GM10248 (cell line): ENCODE measurements at places on chromosomes 16 and 17.

DNA sequence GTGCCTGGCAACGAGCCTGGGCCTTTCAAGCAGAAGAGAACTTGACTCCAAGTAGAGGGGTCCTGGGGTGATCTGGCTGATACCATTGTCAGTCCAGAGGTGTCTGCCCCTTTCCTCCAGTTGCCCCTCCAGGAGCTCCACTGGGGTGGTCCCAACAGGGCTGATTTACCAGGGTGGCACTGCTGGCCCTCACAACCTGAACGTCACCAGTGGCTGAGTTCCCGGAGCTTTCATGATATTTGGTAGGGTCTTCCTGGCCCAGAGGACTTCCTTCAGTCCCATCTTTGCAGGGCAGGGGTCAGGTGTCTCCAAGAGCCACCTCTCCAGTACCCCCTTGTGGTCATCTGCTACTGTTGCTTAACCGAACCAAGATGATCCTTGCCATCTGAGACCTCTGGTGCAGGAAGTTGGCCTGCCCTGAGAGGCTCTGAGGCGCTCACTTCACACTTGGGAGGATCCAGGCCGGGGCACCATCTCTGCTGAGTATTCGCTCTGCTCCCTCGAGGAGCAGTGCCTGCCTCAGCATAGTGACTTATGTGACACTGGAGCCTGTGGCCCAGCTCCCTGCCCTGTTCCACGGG is 3.5 kb downstream of the LIMD2 start:
- peak; percentile 52 for DNase-seq

DNA sequence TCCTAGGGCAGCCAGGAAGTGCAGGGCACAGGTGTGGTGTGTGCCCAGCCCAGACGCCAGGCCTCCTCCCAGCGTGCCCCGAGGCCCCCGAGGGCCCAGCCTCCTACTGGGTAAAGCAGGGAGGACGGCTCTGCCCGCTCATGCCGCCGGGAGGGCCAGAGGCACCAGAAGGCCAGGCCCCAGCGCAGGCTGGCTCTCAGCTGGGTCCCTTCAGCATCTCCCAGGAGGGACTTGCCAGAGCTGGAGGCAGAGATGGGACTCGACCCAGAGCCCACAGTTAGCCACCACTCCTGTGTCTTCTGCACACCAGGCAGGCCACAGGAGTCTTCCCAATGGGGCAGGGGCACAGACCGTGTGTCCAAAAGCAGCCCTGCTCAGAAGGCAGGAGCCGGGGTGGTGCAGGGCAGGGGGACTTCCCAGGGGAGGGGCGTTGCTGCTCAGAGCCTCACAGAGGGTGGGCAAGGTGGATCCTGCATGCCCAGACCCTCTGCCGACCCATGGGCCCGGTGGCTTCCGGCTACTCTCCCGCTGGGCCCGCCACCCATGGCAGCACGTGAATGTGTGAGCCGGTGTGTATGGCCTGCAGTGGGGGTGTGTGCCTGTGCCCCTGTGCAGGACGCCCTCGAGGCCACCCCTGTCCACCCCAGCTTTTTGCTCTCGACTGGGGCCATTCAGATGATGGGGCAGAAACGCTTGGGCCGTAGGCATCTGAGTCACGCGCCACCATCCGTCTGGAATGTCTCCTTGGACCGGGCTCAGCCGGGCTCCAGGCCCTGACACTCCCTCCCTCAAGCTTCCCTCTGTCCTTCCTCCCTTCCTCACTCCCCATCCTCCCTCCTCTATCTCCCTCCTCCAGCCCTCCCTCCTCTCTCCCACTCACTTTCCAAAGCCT is 5.7 kb upstream of the ZNF469 start:
- no peak for DNase-seq

GRCh38 chr17:6948562-6948961 is 47.3 kb upstream of the ALOX12 start:
- no peak for DNase-seq

GRCh38 chr16:70746708-70747424 is 54.1 kb downstream of the VAC14 start:
- no peak for DNase-seq

- peak; percentile 49 for DNase-seq
Observed at GRCh38 chr17:491086-492021, 138.7 kb upstream of the RPH3AL start.

GRCh38 chr16:50311891-50312501 is 45.6 kb downstream of the ADCY7 start:
- DNase-seq = no peak

DNA sequence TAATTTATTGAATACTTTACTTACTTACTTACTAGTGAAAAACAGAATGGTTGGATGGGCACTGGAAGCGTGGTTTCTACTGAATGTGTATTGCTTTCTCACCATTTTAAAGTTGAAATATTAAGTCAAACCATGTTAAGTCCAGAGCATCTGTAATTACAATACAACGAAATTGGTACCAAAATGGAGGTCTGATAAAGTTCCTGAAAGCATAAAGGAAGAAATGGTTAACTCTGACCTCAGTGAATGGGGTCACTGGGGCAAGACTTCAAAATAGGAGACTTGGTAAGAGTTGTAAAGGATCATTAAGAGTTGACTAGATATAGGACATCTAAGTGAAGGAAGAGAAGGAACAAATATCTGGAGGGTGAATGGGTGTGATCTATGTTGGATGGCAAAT is 237.1 kb downstream of the MAF start:
- DNase-seq = no peak

DNA sequence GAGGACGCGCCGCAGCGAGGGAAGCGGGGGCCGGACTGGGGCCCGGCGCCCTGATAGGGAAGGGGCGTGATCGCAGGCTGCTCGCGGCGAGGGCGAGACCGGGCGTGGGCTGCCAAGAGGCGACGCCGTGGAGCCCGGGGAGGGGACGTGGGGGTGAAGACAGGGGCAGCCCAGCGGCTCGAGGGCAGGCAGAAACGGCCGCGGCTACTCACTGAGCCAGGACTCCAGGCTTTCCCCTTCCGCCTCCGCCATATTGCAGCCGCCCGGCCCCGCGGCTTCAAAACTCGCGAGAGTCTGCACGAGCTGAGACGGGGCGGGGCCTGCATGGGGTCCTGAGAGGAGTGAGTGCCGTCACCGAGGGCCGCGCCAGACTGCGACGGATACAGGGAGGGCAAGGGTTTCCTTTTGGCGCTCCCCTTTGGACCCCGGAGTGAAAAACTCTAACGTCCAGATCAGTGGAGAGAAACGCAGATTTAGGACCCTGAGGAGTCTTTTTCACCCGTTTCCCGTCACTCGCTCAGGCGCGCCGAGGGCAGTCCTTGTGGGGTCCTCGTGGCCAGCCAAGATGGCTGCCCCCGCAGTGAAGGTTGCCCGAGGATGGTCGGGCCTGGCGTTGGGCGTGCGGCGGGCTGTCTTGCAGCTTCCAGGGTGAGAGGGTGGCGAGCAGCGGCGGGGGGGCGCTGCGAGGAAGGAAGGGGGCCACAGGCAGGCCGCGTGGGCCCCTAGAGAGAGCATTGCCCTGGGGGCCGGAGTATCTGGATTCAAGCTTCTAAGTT is at the start of the genes GGA3 and MRPS7:
Gene GGA3, minus strand, starts transcription at position 271 of the 776 bp plus-strand sequence. Its CDS starts 19 bp downstream, at position 252.
Gene MRPS7, plus strand, starts transcription at position 544 of the 776 bp plus-strand sequence. Its CDS starts 22 bp downstream, at position 566.
- DNase-seq = peak; percentile 95

DNA sequence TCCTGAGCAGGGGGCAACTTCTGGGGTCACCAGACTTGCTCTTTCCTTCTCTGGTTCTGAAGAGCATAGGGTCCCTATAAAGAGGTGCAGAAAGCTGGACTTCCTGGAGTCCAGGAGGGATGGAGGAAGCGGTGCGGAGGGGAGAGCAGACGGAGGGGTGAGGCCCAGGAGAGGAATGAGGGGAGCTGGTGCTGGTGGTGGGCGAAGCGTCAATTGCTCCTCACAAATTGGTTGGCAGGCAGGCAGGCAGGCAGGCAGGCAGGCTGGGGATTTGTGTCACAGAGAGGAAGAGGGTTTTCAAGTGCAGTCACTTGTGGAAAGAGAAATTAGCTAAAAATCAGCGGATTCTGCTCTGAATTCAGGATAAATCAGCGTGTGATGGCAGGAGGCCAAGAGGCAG is 133.7 kb upstream of the CDC42EP4 start:
- DNase-seq = no peak

DNA sequence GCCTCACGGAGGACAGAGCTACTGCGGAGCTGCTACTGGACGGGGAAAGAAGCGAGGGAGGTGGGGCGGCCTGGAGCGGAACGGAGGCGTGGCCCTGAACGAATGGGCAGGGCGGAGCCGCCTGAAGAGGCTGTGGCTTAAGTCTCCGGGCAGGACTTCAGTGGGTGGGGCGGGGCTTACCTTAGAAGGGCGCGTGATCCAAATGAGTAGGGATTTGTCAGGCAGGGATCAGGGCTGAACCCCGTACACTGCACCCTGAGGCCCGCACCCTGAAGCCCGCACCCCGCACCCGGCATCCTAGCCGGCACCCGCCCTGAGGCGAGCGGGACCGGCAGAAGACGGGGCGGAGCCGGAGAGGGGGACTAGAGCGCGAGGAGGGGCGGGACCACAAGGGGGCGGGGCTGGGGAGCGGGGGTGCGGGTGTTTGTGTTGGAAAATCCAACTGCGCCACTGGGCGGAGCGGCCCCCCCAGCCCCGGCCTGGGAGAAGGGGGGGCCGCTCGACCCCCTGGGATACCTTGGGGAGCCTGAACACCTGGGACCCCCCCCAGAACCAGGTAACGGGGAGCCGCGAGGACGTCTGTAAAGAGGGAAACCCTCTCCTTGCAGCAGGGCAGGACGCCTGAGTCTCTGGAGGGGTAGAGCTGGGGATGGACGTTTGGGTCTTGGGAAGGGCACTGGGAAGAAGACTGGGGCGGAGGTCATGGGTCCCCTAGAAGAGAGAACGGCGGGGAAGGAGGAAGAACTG is at the start of gene KDM6B:
Gene KDM6B, plus strand, starts transcription at position 423 of the 747 bp plus-strand sequence. CDS start 11,338 bp downstream, outside the sequence.
- DNase-seq = peak; percentile 93

DNA sequence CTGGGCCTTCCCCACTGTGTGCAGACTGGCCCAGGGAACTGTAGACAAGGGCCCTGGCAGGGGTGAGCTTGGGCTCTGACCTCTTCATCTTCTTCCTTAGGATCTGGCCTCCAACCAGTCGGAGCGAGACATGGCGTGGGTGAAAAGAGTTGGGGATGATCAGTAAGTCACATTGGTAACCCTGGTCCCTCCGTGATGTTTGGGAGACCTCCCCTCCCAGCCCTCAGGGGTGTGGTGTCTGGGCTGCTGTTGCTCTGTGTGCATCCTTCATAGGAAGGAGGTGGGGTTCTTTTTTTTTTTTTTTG is 5.5 kb downstream of the TBKBP1 start:
- DNase-seq = no peak

GRCh38 chr17:8742819-8743218 is 1.8 kb downstream of the CCDC42 start:
- DNase-seq = no peak

GRCh38 chr16:58699151-58699550 is 14.6 kb upstream of the SLC38A7 start:
- no peak for DNase-seq

- no peak for DNase-seq
Observed at GRCh38 chr16:87303431-87303930, 13.7 kb downstream of the C16orf95 start.

GRCh38 chr17:20208717-20209116 is 199.6 kb downstream of the SPECC1 start:
- no peak for DNase-seq

- no peak for DNase-seq
Observed at GRCh38 chr17:10031606-10032005, 126.5 kb upstream of the RCVRN start.

GRCh38 chr16:69703638-69704037 is 22.7 kb downstream of the NQO1 start:
- no peak for DNase-seq

DNA sequence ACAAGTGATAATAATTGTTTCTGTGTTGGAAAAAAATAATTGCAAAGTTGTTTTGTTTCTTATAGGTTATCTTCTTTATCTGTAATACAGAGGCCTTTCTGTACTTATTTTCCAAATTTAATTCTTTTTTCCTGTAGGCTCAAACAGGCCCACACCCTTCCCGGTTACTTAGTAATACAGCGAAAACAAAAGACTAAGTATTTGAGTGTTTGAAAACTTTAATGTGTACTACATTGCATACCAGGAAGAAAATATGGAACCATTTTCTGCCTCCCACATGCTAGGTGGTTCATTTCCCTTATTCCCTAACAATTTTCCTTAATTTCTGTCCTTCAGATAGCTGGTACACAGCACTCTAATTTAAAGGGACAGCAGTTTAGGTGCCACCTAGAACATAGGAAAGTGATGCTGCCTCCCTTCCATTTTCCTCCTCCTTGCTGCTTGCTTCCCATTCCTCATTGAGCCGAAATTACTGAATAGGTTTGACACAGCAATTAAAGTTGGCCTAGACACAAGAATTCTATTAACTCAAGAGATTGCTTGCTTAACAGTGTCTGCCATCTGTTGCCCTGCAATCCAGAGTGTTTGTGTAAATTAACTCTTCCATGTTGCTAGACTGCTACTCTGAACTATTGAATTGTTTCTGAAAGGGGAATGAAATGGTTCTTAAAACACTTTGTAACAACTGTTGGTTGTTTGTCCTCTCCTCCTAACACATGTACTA is 24.2 kb downstream of the CYB5B start:
- no peak for DNase-seq
